ENCODE measurements at places on chromosomes 16 and 17.

- DNase-seq = no peak
These were observed 1.7 kb downstream of the NGFR start for GRCh38 chr17:49496867-49497147.

DNA sequence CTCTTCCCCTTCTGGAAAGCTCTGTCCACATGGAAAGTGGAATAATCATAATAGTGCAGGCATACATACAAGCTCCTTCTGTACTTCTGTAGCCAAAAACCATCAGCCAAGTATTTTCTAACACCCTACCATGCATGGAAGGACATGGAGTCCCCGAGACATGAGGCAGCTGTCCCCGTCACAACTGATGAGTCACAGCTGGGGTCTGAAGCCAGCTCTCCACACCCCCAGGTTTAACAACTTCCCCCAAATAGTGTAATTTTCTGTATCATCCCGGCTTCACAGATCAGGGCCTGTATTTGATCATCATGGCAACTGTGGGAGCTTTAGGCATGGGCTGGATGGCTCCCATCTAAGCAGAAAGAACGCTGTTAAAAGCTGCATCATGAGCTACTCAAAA is 16.6 kb downstream of the C16orf96 start:
- DNase-seq = no peak

DNA sequence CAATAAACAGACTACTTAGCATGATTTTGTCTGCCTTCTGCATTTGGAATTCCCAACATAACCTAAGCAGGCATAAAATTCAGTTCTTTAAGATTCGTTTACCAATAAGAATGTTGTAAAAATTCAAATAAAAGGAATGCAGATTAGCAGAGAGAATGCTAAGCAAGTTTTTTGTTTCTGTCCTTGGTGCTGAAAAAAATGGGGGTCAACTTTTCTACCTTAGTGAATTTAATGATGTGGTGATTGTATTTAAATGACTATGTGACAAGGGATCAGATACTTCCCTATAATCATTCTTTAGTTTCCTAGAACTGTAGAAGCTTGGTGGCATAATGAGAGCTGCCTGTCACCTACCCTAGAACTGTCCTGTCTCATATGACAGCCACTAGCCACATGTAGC is 159.5 kb downstream of the RBFOX1 start:
- DNase-seq = no peak

DNA sequence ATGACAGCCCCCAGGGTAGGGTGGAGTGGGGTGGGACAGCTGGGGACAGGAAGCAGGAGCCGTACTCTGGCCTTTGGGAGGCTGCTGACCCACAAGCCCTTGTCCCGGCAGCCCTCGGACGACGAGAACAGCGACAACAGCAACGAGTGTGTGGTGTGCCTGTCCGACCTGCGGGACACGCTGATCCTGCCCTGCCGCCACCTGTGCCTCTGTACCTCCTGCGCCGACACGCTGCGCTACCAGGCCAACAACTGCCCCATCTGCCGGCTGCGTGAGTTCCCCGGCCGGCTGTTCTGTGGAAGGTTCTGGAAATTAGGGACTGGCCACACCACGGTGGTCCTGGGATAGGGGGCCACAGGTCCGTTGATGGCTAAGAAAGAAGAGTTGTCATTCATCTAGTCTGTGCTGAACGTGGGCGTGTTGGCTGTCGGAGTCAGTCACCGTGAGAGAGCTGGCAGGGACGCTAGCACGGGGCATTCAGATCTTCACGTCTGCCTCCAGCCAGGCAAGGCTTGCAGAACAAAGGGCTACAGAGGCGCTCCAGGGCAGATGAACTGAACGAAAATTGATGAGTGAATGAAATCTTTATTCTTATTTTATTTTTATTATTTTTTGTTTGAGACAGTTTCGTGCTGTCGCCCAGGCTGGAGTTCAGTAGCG is 19.8 kb upstream of the NUDT16L1 start:
- no peak for DNase-seq

DNA sequence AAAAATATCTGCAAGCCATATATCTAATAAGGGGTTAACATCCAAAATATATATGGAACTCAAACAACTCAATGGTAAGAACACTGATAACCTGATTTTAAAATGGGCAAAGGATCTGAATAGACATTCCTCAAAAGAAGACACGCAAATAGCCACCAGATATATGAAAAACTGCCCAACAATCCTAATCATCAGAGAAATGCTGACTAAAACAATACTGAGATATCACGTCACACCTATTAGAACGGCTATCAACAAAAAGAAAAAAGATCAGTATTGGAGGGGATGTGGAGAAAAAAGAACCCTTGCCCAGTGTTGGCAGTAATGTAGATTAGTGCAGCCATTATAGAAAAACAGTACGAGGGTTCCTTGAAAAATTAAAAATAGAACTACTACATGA is 97.2 kb downstream of the CEP112 start:
- no peak for DNase-seq

DNA sequence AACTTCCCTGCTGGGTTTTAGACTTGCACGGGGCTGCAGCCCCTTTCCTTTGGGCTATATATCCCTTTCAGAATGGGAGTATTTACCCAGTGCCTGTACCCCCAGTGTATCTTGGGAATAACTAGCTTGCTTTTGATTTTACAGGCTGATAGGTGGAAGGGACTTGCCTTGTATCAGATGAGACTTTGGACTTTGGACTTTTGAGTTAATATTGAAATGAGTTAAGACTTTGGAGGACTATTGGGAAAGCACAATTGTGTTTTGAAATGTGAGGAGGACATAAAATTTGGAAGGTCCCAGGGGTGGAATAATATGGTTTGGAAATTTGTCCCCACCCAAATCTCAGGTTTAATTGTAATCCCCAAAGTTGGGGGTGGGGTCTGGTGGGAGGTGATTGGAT is 393.8 kb upstream of the KIF2B start:
- DNase-seq = no peak

- DNase-seq = no peak
These were observed 792 bp downstream of the TMEM231 start for GRCh38 chr16:75555213-75555706.

DNA sequence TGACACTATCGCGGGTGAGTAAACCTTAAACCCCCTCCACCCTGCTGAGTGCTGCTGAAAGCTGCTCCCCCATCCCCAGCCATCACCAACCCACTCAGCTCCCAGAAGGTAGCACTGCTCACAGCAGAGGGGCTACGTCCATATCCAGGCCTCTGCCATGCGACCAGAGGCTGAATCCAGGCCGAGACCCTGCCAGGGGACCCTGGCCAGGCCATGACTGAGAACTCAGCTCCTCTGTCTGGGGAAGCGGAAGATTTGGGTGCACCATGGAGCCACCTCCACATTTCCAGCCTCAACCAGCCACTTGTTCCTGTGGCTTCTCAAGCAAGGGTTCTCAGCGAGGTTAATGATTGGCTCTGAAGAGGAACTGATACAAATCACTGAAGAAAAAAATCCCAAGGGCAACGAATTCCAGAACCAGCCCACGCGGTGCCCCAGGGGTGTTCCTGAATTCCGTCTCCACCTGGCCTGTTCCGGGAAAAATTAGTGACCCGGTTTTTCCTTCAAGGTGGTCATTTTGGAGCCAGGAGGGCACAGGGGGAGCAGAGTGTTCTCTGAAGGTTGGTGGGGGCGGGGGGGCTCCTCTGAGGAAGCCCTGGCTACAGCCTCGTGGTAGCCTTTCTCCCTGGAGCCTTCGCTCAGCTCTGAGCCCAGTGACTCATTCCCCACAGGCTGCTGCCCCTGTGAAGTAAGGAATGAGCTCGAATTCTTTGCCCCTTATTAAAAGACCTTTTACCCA is 9.3 kb upstream of the SLC16A5 start:
- no peak for DNase-seq

- no peak for DNase-seq
These were observed 44.3 kb downstream of the RGS9 start for GRCh38 chr17:65181237-65182061.

DNA sequence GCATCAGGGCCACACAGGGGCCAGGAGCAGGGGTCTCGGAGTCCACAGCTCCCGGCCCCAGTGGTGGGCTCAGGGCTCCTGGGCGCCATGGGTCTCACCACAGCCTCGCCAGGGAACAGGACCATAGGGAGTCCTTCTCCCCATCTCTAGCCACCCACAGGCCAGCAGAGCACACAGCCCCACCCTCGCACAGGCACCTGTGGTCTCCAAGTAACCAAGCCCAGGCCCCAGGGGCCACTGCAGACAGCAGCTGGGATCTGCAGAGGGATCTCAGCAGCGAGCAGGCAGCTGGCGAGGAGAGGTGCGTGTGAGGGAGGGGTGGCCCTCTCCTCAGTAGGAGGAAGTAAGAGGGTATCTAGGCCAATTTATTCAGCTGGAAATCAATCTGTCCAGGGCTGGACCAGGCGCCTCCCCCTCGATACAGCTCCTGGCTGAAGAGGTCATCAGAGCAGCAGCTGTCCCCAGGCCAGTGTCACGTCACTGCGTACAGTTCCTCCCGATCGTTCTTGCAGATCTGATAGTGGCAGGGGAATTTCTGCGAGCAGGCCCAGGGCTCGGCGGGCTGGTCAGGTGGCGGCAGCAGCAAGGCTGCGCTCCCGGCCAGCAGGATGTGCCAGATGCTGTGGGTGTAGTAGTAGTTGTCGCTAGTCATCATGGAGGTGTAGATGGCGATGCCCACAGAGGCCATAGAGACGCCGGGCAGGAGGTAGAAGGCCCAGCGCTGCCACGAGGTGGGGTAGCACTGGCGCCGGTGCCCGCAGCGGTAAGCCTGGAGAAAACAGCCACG is 1.4 kb upstream of the MRPL28 start:
- DNase-seq = no peak

DNA sequence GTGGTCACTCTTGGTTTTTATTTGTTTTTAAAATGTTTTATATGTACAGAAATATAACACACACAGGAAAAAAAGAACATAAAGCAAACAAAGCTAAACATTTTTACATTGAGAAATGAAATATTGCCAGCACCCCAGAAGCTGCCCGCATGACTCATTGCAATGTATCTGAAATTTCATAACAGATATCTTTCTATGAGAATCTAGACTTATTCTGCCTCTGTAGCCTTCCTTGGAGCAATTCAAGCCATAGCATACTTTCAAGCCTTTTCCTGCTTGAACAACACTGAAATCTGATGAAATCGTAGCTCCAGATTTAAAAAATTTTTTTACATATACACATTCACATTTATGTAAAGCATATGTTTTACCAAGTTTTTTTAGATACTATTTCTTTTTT is 86.9 kb downstream of the RBBP6 start:
- DNase-seq = no peak

- no peak for DNase-seq
These were observed 3.3 kb upstream of the SBK1 start for GRCh38 chr16:28289048-28289447.

GRCh38 chr17:33266116-33266515 is 27.0 kb downstream of the ASIC2 start:
- DNase-seq = no peak

- no peak for DNase-seq
These were observed 3.3 kb downstream of the ZNF598 start for GRCh38 chr16:2006317-2006716.

DNA sequence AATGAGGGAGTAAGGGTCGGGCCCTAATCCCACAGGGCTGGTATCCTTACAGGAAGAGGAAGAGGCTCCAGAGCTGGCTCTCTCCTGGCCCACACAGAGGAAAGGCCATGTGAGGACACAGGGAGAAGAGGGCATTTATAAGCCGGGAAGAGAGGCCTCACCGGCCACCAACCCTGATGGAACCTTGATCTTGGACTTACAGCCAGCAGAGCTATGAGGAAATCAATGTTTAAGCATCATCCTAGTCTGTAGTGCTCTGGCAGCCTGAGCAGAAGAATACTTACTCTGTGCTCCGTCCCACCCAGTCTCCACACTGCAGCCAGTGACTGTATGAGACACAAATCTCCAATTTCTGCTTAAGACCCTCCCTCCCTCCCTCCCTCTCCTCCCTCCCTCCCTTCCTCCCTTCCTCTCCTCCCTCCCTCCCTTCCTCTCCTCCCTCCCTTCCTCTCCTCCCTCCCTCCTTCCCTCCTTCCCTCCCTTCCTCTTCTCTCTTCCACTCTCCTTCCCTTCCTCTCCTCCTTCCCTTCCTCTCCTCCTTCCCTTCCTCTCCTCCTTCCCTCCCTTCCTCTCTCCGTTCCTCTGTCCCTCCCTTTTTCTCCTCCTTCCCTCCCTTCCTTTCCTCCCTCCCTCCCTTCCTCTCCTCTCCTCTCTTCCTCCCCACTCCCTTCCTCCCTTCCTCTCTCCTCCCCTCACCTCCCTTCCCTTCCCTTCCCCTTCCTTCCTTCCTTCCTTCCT is 8.9 kb upstream of the TMEM220 start:
- no peak for DNase-seq

GRCh38 chr17:17510456-17511292 is 14.5 kb upstream of the RASD1 start:
- no peak for DNase-seq

GRCh38 chr17:1047879-1048470 is 51.0 kb downstream of the TIMM22 start:
- no peak for DNase-seq

GRCh38 chr16:1794221-1794871 is 841 bp upstream of the IGFALS start:
- DNase-seq = no peak

DNA sequence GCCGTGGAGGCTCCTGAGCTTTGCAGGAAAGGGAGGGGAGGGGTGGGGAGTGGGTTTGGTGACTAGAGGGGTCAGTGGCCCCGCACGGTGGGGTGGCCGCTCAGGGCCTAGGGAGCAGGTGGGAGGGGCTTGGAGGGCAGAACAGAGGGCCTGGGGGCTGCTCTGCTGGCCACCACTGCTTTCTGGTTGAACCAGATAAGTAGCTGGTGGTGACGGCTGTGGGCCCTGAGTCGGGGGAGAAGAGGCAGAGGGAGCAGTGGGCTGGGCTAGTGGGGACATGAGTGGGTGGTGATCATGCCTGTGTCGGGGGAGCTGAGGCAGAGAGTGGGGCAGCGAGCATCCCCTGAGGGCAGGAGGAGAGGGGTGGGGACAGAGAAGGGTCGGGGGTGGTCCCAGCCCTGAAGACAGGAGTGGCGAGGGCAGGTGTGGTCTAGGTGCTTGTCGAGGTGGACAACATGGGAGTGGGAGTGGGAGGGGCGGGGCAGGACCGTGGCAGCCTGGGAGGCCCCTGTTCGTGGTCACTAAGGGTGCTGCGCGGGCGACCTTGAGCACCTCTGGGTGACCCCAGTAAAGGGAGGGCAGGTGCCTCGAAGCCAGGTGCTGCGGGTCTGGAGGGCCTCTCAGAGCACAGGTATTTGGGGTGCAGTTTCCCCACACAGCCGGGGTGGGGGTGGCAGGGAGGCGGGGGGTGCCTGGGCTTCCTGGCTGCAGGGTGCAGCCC is 6.3 kb upstream of the CD7 start:
- no peak for DNase-seq

GRCh38 chr16:9068886-9069285 is 22.6 kb upstream of the HAPSTR1 start:
- no peak for DNase-seq

DNA sequence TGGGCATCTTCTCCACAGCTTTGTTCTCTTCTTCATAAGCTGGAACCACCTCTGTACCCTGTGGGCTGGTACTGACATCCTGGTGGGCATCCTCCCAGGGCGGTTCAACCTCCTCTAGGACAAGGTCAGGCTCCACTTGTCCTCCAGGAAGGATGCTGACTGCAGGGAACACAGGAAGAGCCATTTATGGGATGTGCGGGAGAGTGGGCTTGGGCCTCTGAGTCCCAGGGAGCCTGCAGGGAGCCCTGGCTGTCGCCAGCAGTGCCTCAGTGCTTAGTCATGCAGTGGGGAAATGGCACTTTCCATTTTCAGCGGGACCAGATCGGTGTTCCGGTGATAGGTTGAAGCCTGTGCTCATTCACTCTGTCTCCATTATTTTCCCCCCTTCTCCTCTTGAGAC is 20.5 kb downstream of the CNGB1 start:
- no peak for DNase-seq

- DNase-seq = no peak
These were observed 183.1 kb downstream of the CYLD start for GRCh38 chr16:50924759-50925545.
